ENCODE measurements at places on chromosomes 3 and 15.

GRCh38 chr3:152346740-152347139, 78.0 kb downstream of the MBNL1 start:
- no peak for DNase-seq

- DNase-seq: no peak
Measured at GRCh38 chr3:97938444-97938843, 33.8 kb downstream of the RIOX2 start.

DNA sequence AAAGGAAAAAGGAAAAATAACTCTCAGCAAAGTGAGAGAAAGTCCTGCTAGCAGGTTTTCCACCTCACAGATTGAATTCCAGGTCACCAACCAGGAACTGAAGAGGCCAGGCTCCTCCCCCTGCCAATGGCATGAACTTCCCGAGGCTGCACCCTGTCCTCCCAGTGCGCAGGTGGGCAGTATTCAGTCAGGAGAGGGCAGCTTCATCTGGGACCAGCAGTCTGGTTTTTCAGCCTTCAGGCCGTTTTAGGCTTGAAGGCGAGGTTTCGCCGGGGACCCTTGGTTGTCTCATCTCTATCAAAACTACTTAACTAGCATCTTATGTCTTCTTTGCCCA, 41.2 kb downstream of the TRAT1 start:
- no peak for DNase-seq

DNA sequence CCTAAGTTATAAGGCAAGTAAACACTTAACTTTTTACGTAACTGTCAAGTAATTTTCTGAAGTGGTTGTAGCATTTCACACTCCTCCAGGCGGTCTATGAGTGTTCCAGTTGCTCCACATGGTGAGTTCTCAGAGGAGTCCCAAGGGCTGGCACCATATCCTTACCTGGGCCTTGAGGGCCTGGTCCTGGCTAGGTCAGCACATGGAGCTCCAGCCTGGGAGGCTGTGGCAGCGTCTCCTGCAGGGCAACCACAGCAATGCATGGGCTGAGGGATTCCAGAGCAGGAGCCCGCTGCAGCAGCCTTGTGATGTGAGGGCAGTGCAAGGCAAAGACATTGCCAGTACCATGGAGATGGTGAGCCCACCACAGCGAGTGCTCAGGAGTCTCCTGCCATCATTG, 32.2 kb upstream of the LYZL4 start:
- DNase-seq: no peak

GRCh38 chr3:119156868-119157267, 10.9 kb downstream of the TEX55 start:
- no peak for DNase-seq

DNA sequence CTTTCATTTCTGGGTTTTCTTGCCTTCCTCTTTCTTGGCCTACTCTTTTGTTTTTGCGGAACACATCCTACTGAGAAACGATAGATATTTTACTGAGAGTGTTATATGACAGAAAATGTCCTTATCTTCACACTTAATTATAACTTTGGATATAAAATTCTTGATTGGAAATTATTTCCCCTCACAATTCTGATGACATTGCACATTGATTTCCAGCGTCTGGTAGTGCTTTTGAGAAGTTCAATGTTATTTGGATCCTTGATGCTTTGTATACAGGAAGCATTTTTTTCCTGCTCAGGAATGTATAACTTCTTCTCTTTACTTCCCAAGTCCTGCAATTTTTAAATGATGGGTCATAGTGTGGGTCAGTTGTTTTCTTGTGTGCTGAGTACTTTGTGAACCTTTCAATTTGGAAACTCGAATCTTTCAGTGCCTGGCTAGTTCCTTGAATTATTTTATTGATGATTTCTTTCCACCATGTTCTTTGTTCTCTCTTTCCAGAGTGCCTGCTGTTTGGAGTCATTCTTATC, 183.9 kb downstream of the PDCD6IP start:
- DNase-seq: no peak

DNA sequence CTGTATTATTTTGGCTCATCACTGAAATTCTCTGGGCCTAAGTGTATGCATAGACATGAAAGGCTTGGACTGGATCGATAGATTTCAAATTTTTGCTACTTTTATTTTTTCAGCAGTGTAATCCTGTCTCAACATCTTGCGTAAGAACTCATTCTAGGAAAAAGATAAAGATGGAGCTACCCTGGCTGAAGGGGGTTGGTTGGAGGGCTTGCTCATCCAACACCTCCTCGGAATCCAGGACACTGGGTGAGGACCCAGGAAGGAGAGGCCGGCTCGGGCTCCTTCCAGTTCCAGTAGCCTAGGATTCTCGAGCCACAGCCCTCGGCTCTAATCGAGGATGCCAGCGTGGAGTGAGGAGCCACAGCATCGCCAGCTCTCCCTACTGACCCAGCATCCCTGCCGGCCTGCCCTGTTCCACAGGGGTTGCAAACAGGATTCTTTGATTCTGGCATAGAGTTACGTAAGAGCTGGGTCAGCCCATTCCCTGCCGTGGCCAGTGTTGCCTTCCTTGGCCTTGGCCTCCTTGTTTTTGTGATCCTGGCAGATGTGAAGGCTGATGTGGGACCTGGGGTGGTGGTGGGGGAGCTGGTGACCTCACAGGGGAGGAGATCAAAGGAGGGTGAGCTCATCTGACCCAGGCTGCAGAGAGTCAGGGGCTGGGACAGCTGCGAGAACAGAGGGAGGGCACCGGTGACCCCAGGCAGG, 149.5 kb downstream of the ALDH1A2 start:
- no peak for DNase-seq

GRCh38 chr3:44906997-44907396, 32.6 kb downstream of the TGM4 start:
- no peak for DNase-seq

DNA sequence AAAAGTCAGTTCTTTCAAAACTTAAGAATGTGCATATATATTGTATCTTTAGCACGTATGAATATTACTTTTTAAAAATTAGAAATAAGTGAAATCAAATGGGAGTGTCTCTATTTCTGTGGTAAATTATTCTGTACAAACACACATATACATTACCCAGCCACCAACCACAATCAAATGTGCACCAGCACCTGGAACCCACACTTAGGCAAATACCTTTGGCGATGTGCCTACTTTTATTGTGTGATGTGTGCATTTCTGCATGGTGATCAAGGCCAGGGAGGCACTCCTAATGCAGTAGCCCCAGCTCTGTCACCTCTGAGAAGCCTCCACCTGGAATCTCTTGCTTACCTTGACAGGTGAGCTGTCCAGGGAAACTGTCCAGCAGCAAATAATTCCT, 76.9 kb downstream of the PIK3R4 start:
- DNase-seq: no peak

GRCh38 chr3:71104121-71104541, 479.4 kb downstream of the FOXP1 start:
- DNase-seq: no peak

DNA sequence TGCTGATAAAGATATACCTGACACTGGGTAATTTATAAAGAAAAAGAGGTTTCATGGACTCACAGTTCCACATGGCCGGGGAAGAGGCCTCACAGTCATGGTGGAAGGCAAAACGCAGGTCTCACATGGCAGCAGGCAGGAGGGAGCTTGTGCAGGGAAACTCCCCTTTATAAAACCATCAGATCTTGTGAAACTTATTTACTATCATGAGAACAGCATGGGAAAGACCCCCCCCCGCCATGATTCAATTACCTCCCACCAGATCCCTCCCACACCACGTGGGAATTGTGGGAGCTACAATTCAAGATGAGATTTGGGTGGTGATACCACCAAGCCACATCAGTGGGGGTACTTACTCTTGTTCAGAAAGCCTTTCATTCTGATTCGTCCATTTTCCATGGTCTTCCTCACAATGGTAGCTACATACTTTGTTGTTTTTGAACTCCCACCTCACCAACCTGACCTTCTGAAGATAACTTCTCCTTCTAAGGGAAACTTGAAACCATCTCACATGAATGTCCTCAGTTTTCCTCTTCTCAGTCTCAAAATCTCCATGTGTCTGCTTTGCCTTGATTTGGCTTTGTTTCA, 275.6 kb upstream of the PROK2 start:
- DNase-seq: no peak

GRCh38 chr3:118740722-118741290, 293.8 kb downstream of the IGSF11 start:
- no peak for DNase-seq

- DNase-seq: no peak
Measured at GRCh38 chr3:119019767-119020518, 14.7 kb downstream of the IGSF11 start.

- no peak for DNase-seq
Measured at GRCh38 chr3:47280519-47280918, 2.1 kb downstream of the KIF9 start.

DNA sequence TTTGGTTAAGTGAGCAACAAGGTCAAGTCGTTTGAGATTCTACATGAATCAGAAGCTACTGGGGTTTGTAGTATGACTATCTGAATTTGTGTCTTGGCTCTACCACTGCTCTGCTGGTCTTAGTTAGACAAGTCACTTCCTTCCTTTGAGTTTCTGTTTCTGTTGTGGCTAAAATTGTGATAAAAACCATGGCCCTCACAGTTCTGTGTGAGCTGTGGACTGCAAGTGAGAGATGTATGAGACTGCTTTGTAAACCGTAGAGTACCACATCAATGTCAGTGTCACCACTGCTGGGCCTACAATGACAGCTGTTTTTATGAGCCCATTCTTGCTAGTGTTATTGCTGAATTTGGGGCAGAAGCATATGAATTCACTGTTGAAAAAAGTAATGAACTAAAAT, 32.7 kb downstream of the RARB start:
- DNase-seq: no peak

DNA sequence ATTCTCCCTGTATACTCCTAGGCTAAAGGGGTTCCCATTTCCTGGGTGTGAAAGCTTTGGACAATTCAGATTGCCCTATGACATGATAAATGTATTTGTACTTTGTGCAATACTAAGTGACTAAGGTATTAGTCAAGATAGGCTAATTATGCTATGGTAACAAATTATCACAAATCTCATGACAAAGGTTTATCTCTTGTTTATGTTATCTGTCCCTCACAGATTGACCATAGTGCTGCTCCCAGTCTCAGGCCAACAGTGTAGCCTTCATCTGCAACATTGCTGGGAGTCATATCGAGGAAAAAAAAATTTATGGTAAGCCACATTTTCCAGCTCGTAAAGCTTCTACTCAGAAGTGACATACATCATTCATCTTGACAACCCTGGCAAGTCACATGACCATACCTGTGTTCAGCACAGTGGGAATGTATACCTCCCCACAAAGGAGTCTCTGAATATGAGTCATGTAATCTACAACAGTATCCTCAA, 346.2 kb downstream of the IGSF11 start:
- no peak for DNase-seq

DNA sequence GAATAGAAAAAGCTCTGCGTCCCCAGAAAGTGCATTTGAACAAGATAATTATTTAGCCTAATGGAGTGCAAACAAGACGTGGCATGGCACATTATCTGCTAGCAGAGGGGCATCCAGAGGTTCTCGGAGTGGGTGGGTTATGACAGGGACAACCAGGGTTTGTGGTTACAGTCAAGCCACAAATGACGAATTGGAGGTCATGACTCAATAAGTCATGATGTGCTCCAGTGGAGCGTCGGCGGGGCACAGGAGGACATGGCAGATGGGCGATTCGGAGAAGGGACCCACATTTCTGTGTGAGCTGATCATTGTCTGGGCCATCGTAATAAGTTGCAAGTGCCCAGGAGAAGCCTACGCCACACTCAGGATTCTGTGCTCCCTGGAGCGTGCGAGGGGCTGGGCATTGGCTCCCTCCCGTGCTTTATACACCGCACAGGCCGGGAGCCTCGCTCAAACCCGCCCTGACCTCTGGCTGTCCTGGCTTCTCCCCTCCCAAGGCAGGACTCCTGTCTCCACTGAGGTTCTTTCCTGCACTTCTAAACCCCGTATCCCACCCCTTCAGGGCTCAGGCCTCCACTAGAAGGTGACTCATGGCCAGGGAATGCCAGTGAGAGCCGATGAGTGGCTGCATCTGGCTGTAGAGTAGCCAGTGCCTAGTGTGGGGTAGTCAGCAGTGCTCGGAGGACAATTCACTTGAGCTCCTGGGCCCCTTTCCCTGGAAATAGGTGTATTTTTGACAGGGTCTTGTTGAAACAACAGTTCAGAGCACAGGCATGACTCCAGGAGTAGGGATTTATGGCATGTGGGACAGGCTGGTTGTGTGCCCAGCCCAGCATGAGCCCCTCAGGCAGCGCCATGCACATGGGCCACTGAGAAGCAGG, 67.4 kb downstream of the GRIP2 start:
- DNase-seq: no peak

- DNase-seq: no peak
Measured at GRCh38 chr3:44842376-44842775, 19.3 kb upstream of the TMEM42 start.

- no peak for DNase-seq
Measured at GRCh38 chr15:39919748-39920509, at the start of gene GPR176. TSS of gene GPR176 (minus strand) at chr15:39920266. CDS start at chr15:39920026, 240 bp downstream.

- DNase-seq: no peak
Measured at GRCh38 chr3:148641722-148642121, 56.0 kb upstream of the AGTR1 start.

- DNase-seq: no peak
Measured at GRCh38 chr3:113128386-113129015, 82.9 kb upstream of the BOC start.

GRCh38 chr3:127221037-127221436, 28.1 kb downstream of the PRR23E start:
- DNase-seq: no peak

DNA sequence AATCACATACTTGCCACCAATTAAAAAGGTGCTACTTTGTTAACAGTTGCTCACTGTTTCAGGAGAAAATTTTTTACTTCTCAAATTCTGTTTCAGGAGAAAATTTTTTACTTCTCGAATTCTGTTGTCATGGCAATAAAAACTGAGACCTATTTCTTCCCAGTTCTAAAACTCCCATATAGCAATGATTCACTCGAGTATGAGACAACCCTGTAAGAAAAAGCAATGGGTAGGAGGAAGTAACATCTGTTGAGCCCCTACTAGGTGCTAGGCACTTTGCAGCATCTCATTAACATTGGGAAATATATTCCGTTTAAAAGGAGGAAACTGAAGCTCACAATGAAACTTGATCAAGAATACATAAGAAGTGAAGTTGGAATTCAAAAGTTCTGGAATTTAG, 35.1 kb upstream of the IGSF11 start:
- no peak for DNase-seq

GRCh38 chr3:56899851-56900250, 98.1 kb upstream of the ARHGEF3 start:
- no peak for DNase-seq

- DNase-seq: no peak
Measured at GRCh38 chr15:68816795-68817303, 3.8 kb downstream of the ANP32A start.

DNA sequence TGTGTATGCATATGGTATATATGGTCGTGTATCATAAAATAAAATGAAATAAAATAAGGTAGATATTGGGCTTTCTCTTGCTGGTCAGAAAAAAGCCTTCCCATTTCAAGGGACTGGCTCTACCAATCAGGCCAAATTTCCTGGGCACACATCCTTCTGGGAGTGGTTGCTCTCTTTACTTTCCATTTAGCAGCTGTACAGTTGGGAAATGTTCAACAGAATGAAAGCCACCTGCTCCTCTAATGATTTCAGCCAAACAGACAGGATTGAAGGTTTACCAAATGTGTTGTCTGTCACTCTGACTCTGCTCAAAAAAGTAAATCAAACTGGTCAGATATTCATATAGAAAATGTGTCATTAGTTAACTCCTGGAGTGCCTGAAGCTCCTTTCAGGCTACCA, 380.4 kb downstream of the ROBO2 start:
- no peak for DNase-seq

GRCh38 chr3:31116651-31117050, 222.2 kb upstream of the GADL1 start:
- DNase-seq: no peak
